ENCODE measurements at places on chromosomes 11 and 22.

GRCh38 chr11:843818-844692 is 1.4 kb downstream of the TSPAN4 start:
- peak; percentile 94 for DNase-seq

- DNase-seq, result no peak
Measured at GRCh38 chr11:85133636-85134035, 493.5 kb downstream of the DLG2 start.

DNA sequence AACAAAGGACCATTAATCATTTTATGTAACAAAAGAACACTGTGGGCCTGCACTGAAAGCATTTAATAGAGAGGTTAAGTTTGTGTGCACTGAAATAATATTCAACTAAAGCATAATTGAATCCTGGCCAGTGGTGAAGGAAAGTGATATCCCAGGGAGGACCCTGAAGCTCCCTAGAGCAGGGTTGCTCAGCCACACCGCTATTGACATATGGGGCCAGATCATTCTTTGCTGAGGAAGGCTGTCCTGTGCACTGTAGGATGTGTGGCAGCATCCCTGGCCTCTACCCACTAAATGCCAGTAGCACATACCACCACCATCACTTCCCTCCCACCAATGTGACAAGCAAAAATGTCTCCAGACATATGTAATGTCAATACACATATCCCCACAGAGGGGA is 166.1 kb upstream of the MTNR1B start:
- DNase-seq, result no peak

GRCh38 chr22:27580311-27580897 is 221.2 kb downstream of the MN1 start:
- peak; percentile 37 for DNase-seq

DNA sequence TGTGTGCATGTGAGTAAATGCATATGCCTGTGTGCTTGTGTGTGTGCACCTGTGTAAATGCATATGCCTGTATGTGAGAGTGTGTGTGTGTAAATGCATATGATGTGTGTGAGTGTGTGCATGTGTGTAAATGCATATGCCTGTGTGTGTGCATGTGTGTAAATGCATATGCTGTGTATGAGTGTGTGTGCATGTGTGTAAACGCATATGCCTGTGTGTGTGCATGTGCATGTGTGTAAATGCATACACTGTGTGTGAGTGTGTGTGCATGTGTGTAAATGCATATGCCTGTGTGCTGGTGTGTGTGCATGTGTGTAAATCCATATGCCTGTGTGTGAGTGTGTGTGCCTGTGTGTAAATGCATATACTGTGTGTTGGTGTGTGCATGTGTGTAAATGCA is 37.8 kb downstream of the GGTLC2 start:
- DNase-seq, result no peak

DNA sequence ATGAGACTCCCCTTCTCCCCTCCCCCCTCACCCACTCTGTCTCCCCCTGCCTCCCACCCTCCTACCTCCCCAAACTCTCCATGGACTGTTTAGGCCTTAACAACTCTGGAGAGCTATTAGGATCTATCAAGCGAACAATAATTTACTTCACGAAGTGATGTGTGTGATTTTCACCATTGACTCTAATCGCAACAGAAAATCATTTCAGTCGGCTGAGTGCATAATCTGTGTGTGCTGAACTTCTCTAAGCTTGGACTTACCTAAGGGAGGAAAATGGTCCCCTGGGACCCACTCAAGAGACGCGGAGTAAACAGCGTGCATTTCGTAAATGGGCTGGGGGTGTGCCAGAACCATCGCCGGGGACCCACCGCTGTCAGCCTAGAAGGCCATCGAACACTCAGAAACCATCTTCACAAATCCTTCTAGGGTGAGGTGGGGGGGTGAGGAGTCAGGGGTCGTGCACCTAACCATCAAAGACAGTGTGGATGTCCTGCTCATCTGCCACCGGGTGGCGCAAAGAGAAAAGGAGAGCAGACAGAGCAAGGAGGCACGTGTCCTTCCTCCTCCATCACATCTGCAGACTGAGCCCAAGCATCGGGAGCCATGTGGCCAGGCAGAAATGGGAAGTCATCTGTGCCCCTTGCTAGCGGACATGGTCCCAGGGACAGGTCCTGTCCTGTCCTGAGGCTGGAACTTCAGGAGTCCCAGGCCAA is 62.1 kb upstream of the NUP50 start:
- DNase-seq, result peak; percentile 24

GRCh38 chr11:108319541-108320145 is 96.8 kb downstream of the ATM start:
- no peak for DNase-seq

Data from ACHN (cell line).